ENCODE measurements at places on chromosomes 1 and 21.
A peak's percentile ranks its signal among the peaks of the same experiment; 100 is the strongest.

GRCh38 chr1:26897351-26897750 is 2.9 kb downstream of the GPATCH3 start:
- DNase-seq: no peak

GRCh38 chr1:1847061-1847850 is 43.6 kb downstream of the GNB1 start:
- no peak for DNase-seq

GRCh38 chr1:85975912-85976371 is 180.6 kb downstream of the COL24A1 start:
- DNase-seq: no peak

GRCh38 chr1:162996261-162996660 is 72.9 kb upstream of the RGS4 start:
- DNase-seq: no peak

GRCh38 chr1:116178837-116179236 is 67.6 kb downstream of the MAB21L3 start:
- DNase-seq: no peak

- DNase-seq: no peak
These were observed 5.7 kb downstream of the DUSP23 start for GRCh38 chr1:159786465-159786864.

DNA sequence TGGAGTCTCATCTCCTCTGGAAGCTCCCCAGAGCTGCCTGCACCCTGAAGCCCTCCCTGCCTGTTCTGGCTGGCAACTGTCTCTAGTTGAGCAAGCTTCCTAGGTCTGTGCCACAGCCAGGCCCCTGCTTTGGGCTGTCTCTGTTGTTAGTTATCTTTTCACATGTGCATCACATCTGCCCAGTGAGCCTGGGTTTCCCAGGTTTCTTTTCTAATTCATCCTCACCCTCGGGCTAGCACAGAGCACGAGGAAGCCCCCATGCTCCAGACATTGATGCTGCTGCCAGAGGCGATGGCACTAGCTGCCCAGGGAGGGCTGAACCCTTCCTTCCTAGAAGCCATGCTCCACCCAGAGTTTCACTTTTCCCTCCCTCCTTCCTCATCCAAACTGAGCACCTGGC is 27.2 kb downstream of the RASSF5 start:
- no peak for DNase-seq

GRCh38 chr1:10415211-10415930 is 14.9 kb upstream of the CENPS start:
- peak; percentile 60 for DNase-seq

- DNase-seq: no peak
These were observed 169.6 kb upstream of the LHX8 start for GRCh38 chr1:74964508-74965102.

GRCh38 chr1:236536540-236536939 is 12.8 kb downstream of the LGALS8 start:
- DNase-seq: no peak

- DNase-seq: peak; percentile 50
These were observed 134.2 kb downstream of the GDAP2 start for GRCh38 chr1:117795190-117795589.

GRCh38 chr1:89633248-89633799 is 404 bp downstream of the LRRC8C start:
- DNase-seq: peak; percentile 24

DNA sequence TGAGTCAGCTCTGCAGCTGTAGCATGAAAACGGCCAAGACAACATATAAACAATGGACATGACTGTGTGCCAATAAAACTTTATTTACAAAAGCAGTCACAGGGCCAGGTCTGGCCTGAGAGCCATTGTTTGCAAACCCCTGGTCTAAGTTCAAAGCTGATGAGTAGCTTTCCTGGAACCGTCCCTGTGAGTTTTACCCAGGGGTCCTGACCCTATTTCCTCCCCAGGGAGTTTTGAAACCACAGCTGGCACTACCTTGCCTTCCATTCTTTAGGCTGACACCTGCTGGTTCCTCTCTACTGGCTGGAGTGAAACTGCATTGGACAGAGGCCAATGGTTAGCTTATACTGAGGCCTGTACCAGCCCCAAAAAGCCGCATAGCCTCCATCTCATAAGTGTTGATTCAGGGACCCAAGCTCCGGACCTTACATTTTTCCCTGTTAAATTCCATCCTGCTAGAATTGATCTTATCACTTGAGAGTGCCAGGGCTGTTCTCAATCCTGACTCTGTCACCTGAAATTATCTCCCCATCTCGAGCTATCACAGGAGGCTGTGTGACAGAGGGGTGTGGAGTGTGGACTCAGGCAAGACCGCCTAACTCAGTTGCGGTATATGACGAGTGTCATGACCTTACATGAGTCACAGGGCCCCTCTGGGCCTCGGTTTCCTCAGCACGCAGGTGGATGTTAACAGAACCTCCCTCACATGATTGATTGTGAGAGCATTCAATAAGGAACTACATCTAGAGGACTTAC is 343.6 kb downstream of the NPHP4 start:
- DNase-seq: no peak

DNA sequence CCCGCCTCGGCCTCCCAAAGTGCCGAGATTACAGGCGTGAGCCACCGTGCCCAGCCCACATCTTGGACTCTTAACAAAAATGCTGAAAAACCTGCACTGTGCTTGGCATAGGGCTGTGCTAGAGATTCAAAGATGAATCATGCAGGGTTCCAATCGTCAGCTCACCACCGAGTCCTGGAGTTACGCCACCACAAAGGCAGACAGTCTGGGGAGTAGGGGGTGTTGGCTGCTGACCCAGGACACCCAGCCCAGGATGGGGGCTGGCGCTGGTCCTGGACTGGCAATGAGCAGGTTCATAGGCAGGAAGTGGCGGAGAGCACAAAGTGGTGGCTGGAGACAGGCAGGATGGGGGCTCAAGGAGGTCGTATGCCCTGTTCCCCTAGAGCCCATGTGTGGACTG is 16.0 kb downstream of the PSRC1 start:
- peak; percentile 68 for DNase-seq

- peak; percentile 85 for DNase-seq
These were observed 108.7 kb downstream of the TSEN15 start for GRCh38 chr1:184160236-184160635.

- DNase-seq: no peak
These were observed 183.0 kb downstream of the PHTF1 start for GRCh38 chr1:113576271-113576670.

GRCh38 chr1:68142036-68142435 is 90.3 kb downstream of the WLS start:
- DNase-seq: no peak

DNA sequence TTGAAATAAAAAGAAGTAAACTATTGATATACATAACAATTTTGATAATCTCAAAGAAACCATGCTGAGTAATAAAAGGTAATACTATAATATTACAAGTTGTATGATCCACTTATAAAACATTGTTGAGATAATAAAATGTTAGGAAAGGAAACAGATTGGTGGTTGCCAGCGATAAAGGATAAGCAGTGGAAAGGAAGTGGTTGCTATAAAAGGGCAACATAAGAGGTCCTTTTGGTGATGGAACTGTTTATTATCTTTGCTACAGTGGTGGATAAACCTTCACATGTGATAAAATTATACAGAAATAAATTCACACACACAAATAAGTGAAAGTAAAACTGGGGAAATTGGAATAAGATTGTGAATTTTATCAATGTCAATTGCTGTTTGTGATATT is 15.1 kb downstream of the OR6F1 start:
- no peak for DNase-seq

DNA sequence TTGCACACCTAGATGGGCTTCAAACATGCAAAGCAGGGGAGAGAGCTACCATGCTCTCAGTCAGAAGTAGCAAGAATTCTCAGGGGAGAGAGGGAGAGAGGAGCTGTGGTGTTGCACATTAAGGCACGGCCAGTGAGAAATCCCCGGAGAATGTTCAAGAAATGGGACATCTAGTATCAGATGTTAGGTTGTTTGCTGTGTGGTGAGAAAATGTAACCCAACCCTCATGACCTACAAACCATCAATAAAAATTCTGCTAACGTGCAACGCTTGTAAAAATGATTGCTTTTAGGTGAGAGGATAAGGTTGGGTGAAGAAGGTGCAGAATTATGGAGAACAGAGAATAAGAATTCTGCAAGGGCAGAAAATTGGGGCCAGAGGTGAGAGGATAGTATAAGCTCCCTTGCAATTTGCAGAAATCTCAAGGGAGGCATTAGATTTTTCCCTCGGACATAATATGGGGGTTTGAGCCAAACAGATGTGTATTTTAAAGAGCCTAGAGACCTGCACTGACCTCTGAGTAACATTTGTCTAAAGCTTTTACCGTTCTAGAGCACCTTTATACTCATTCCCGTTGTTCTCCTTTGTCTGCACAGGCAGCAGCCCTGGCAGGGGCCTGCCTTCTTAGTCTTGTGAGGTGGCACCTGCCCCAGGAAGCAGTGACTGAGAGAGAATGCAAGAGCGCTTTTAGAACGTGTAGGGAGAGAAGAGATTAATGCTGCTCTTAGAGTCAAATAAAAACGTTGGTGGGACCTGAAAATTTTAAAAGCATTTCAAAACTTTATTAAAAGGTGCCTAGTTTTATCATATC is 25.4 kb upstream of the KIAA0040 start:
- no peak for DNase-seq

DNA sequence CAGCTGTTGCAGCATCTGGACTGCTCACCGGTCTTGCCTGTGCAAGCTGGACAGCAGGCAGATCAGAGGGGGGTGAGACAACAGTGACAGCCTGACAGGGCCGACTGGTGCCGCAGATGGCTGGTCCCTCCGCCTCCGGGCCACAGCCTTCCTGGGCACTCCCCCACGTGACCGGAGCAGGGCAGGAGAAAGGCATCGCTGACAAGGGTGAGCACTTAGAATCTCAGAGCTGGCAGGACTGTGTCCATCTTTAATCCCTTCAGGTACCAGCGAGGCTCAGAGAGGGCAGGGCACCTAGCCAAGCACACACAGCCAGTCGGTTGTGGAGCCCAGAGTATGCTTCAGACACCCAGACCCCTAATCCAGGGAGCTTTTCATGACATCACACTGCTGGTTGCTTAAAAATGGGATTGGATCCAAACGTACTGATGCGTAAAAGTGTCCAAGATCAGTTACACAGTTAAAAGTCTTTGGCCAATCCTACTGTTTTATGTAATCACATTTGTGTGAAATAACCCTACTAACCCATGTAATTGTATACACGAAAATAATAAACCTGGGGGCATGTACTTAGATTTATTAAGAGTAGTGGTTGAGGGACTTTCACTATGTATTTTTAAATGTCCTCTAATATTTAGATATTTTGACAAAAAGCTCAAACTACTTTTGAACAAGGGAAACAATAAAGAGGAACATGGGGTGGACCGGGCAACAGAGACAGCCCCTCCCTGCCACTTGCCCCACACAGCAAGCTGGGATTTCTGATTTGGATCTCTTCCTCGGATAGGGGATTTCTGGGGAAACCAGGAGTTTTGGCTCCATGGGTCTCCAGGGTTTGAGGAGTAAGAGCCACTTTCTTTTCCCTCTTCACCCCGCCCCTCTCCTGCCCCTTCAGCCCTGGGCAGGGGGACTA is 758 bp upstream of the CNTN2 start:
- DNase-seq: no peak

- no peak for DNase-seq
These were observed 53.3 kb downstream of the TOR1AIP2 start for GRCh38 chr1:179824265-179824664.

DNA sequence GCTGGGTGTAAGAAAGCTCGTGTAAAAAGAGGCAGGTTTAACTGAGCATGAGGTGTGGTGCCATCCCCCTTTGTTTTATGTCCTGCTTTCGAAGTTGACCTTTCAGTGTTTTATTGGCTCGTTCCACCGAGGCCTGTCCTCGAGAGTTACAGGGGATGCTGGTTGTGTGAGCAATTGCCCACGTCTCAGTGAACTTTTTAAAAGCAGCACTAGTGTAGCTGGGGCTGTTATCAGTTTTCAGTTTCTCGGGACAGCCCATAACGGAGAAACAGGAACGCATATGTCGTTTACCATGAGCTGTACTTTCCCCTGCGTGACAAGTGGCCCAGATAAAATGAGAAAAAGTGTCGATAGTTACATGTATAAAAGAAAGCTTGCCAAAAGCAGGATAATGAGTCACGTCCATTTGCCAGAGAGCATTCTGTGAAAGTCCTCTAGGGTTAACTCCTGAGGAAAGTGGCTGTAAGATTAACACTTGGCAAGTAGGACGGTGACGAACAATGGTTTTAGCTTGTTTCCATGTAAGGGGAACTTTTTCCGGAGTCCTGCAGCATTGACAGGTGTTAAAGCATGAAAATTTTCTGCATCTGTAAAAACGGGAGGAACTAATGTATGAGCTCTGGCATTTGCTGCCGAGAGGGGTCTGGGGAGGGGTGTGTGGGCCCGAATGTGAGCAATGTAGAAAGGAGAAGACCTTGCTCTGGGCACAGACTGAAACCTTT is 7.8 kb upstream of the LRRC47 start:
- DNase-seq: no peak

GRCh38 chr1:235644693-235645305 is 4.8 kb downstream of the GNG4 start:
- no peak for DNase-seq

- DNase-seq: no peak
These were observed 244.0 kb upstream of the VAMP3 start for GRCh38 chr1:7526867-7527732.

- DNase-seq: peak; percentile 26
These were observed 74.1 kb upstream of the IRF2BP2 start for GRCh38 chr1:234683861-234684632.

DNA sequence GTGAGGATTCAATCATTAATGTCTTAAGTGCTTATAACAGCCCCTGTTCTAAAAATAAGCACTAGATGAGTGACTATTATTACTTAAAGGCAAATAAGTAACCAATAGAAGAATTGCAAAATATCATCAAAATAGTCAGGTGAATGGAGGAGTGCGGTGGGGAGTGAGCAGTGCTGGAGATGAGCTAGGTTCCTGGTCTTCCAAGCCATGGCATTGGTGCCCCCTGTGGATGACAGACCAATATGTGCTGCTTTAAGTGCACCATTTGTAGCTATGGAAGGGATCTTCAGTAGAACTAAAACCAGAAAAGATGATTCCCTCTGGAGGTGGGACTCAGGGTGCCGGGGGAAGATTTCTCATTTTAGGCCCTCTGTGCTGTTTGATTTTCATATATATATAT is 46.1 kb upstream of the SLC30A1 start:
- peak; percentile 14 for DNase-seq

DNA sequence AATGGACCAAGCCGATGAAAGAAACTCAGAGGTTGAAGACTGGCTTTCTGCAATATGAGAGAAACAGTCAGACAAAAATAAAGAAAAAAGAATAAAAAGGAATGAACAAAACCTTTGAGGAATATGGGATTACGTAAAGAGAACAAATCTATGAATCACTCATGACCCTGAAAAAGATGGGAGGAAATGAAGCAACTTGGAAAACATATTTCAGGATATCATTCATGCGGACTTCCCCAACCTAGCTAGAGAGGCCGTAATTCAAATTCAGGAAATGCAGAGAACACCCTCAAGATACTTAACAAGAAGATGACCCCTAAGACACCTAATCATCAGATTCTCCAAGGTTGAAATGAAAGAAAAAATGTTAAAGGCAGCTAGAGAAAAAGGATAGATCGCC is 705.3 kb upstream of the CHRM3 start:
- peak; percentile 65 for DNase-seq

GRCh38 chr1:242083742-242084141 is 84.8 kb upstream of the MAP1LC3C start:
- no peak for DNase-seq
